ENCODE measurements at places on chromosomes 6 and 20. TPM values are rescaled to one million over a fixed set of nuclear protein-coding genes. Genes with fewer than 3 reads are reported as not detected.

GRCh38 chr6:95325916-95326315, 251.4 kb upstream of the MANEA start:
- H3K27me3 ChIP-seq, result no peaks in the 10 kb centered on the region
- no peaks in the 10 kb centered on the region for H3K36me3 ChIP-seq
- no peak overlapping the region for H3K27ac ChIP-seq

The RAB44 gene
- 0.22 TPM for total RNA-seq

The KHDC1 gene
- 0.71 TPM for total RNA-seq

The TMEM74B gene
- total RNA-seq, result 0.17 TPM

DNA sequence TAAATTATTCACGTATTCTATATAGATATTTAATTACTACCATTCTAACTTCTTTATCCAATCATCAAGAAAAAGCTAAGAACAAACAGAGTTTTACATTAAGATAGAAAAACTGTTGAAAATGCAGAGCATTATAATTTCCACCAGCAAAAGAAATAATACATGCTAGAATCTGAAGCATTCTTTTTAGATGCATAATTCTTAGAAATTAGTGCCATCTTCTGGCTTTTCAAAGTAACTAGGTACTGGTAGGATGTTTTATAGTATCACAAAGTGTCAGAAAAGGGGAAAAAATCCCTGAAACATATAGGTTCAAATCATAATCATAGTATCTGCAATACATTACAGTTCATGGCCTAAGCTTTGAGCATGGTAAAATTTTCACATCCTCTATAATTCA, 178.9 kb downstream of the PHF3 start:
- no peaks in the 10 kb centered on the region for H3K4me1 ChIP-seq
- H3K27ac ChIP-seq, result no peak overlapping the region
- H3K27me3 ChIP-seq, result no peaks in the 10 kb centered on the region

- no peaks in the 10 kb centered on the region for H3K36me3 ChIP-seq
- H3K27ac ChIP-seq, result no peak overlapping the region
- no peak for DNase-seq
- no peaks in the 10 kb centered on the region for H3K27me3 ChIP-seq
These were observed 102.0 kb upstream of the RUNX2 start for GRCh38 chr6:45226081-45226480.

DNA sequence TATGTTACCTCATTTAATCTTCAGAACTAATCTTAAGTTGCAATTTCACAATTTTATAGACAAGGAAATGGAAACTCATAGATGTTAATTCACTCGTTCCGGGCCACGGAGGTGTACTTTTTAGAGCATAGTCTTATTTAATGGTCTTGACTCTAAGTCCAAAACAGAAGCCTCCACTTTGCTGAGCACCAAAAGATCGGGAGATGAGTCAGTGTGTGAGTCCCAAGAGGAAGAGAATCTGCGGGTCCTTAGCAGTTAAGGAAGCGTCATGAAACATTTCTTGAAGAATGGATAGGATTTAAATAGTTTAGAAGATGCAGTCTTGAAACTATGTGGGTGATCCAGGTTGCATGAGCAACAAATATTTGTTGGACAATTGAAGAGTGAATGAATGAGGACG, 231.8 kb upstream of the QKI start:
- no peaks in the 10 kb centered on the region for H3K36me3 ChIP-seq
- no peaks in the 10 kb centered on the region for H3K4me1 ChIP-seq
- H3K27ac ChIP-seq, result no peak overlapping the region
- no peak overlapping the region for H3K4me3 ChIP-seq

The STMND1 gene
- total RNA-seq, result not detected

The TXLNB gene
- 0.17 TPM for total RNA-seq

The EGFL8 gene
- total RNA-seq, result 13.1 TPM

The IL17F gene
- not detected for total RNA-seq

The FGD2 gene
- total RNA-seq, result 1.2 TPM

- no peak overlapping the region for H3K4me3 ChIP-seq
- peaks cover 87% of the 10 kb centered on the region for H3K36me3 ChIP-seq
- H3K27ac ChIP-seq, result no peak overlapping the region
- no peaks in the 10 kb centered on the region for H3K27me3 ChIP-seq
These were observed 6.7 kb downstream of the DDX27 start for GRCh38 chr20:49225896-49226295.

The CASS4 gene
- total RNA-seq, result 39.8 TPM

DNA sequence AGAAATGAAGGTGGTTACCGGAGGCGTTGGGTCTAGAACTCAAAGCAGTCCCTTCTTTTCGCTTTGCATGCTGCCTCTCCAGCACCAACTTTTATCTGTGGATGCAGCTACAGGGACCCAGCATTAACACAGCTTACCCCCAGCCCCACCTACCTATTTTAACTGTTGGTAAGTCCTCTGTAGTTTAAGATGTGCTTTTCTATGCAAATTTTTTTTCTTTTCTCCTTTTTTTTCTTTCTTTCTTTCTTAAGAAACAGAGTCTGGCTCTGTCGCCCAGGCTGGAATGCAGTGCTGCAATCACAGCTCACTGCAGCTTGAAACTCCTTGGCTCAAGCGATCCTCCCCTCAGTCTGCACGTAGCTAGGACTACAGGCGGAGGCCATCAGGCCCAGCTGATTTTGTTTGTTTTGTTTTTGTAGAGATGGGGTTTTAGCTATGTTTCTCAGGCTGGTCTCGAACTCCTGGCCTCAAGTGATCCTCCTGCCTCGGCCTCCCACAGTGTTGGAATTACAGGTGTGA, 6.5 kb upstream of the USP45 start:
- H3K4me3 ChIP-seq, result peak overlapping the region; percentile 78
- peaks cover 12% of the 10 kb centered on the region for H3K4me1 ChIP-seq
- H3K27me3 ChIP-seq, result no peaks in the 10 kb centered on the region
- peak overlapping the region; percentile 31 for H3K27ac ChIP-seq
- H3K36me3 ChIP-seq, result no peaks in the 10 kb centered on the region
- DNase-seq, result no peak

GRCh38 chr20:58102261-58102660, 126.2 kb downstream of the ANKRD60 start:
- H3K4me1 ChIP-seq, result no peaks in the 10 kb centered on the region
- no peaks in the 10 kb centered on the region for H3K27me3 ChIP-seq
- H3K4me3 ChIP-seq, result no peak overlapping the region
- H3K36me3 ChIP-seq, result no peaks in the 10 kb centered on the region

GRCh38 chr20:38170826-38171674, 6.0 kb upstream of the TGM2 start:
- no peaks in the 10 kb centered on the region for H3K27me3 ChIP-seq
- no peaks in the 10 kb centered on the region for H3K36me3 ChIP-seq
- no peak overlapping the region for H3K27ac ChIP-seq
- H3K4me3 ChIP-seq, result no peak overlapping the region
- DNase-seq, result no peak

- no peak for DNase-seq
- peaks cover 48% of the 10 kb centered on the region for H3K27me3 ChIP-seq
- H3K4me3 ChIP-seq, result no peak overlapping the region
- H3K4me1 ChIP-seq, result peaks cover 16% of the 10 kb centered on the region
- H3K27ac ChIP-seq, result no peak overlapping the region
These were observed 3.0 kb downstream of the PPP1R14C start for GRCh38 chr6:150145830-150146229.

The TREM1 gene
- total RNA-seq, result 2.8 TPM

DNA sequence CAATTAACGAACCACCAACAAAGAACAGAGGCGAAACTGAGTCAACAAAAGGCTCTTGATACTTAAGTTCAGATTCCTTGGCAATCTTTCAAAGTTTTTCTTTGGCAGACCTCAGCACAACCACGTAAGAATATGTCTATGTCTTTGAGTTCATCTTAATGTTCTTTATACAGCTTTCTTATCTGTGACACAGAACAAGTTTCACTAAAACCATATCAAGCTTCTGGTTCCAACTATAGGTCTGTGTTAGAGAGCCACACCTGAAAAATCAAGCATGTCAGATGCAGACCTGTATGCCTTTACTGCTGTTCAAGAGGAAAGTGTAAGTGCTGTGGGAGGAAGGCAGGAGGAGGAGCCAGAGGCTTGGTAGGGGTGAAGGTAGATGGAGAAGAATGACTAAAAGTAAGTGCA, 271.3 kb downstream of the KHDC1L start:
- no peaks in the 10 kb centered on the region for H3K27me3 ChIP-seq
- no peaks in the 10 kb centered on the region for H3K36me3 ChIP-seq
- no peak overlapping the region for H3K4me3 ChIP-seq
- H3K27ac ChIP-seq, result no peak overlapping the region
- no peaks in the 10 kb centered on the region for H3K4me1 ChIP-seq

The CALHM4 gene
- total RNA-seq, result not detected

The ARMC2 gene
- 5.2 TPM for total RNA-seq

The FAM217A gene
- not detected for total RNA-seq

GRCh38 chr6:145271040-145271439, 464.3 kb downstream of the EPM2A start:
- H3K27ac ChIP-seq, result no peak overlapping the region
- H3K4me1 ChIP-seq, result no peaks in the 10 kb centered on the region
- no peak for DNase-seq
- no peaks in the 10 kb centered on the region for H3K27me3 ChIP-seq
- no peak overlapping the region for H3K4me3 ChIP-seq

The STX11 gene
- 16.1 TPM for total RNA-seq

DNA sequence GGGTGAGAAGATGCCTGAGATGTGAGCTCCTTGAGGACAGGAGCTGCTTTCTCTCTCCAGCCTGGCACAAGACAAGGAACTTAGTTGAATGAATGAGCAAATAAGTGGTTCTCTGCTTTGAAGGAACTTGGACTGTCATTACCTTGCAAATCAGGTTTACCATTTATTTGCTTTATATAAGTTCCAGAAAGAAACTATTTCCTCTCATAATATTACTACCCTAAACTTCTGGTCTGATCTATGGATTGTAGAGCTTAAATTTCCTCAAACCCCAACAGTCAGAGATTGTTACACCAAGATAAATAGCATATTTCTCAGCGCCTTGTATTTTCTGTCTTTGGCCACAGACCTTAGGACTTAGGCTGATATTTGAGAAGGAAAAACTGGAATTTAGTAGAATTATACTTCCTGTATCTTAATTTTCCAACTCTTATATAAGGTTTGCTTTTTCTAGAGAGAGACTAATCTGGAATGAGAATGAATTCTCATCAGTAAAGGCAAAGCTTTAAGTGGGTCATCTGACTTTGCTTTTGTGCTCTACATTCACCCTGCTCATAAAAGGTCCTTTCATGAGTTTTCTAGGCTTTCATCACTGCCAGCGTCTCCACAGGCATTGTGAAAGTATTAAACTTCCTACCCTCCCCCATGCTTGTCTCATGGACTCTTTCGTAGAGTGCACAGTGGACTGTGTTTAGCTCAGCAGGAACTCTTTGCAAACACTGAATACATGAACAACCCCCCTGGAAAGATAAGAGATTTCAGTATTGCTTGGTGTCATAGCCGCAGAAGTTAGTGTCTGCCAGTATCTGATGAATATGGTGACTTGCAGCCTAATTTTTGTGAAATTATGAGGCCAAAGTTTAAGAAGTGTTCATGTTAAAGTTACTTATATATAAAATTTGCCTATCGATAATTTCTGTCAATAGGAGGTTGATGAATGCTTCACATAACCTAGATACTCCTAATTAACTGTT, 74.0 kb downstream of the PTPRA start:
- H3K4me1 ChIP-seq, result no peaks in the 10 kb centered on the region
- H3K36me3 ChIP-seq, result peaks cover 12% of the 10 kb centered on the region
- no peak overlapping the region for H3K4me3 ChIP-seq
- H3K27ac ChIP-seq, result no peak overlapping the region
- DNase-seq, result no peak

The FOXS1 gene
- total RNA-seq, result not detected
